ENCODE measurements at places on chromosomes 13 and 19. TPM values are rescaled to one million over a fixed set of nuclear protein-coding genes. Genes with fewer than 3 reads are reported as not detected.

- H3K27ac ChIP-seq, result no peak overlapping the region
- no peak for DNase-seq
- peaks cover 2% of the 10 kb centered on the region for H3K27me3 ChIP-seq
- H3K4me1 ChIP-seq, result peaks cover 4% of the 10 kb centered on the region
These were observed 29.6 kb upstream of the CCNE1 start for GRCh38 chr19:29782260-29782580.

GRCh38 chr13:113653264-113654174 lies 4.5 kb downstream of the ATP4B start:
- H3K4me1 ChIP-seq, result no peaks in the 10 kb centered on the region
- no peak overlapping the region for H3K4me3 ChIP-seq
- no peaks in the 10 kb centered on the region for H3K27me3 ChIP-seq
- no peak overlapping the region for H3K27ac ChIP-seq

Gene CGB5
- total RNA-seq, result not detected

Gene NECTIN2
- 0.08 TPM for total RNA-seq

Gene GNG8
- 18.6 TPM for total RNA-seq

Data from activated T-helper 1 cell treated with anti-CD3 and anti-CD28 coated beads, Interleukin-12 subunit alpha, Interleukin-12 subunit beta, Interleukin-2, Interleukin-4 antibody, amounts not matched to agents 30 ng/mL and 10 ng/mL and 1 ng/mL, durations not matched to agents 14 hours and 24 hours and 36 hours (primary cell).